ENCODE measurements at places on chromosomes 1 and 21.

GRCh38 chr21:22575165-22575584 lies 1577.0 kb downstream of the NCAM2 start:
- DNase-seq: peak; percentile 83

GRCh38 chr1:21937372-21938121 lies 437 bp upstream of the HSPG2 start:
- DNase-seq: peak; percentile 71

GRCh38 chr1:176987016-176987415 lies 177.5 kb downstream of the ASTN1 start:
- no peak for DNase-seq

DNA sequence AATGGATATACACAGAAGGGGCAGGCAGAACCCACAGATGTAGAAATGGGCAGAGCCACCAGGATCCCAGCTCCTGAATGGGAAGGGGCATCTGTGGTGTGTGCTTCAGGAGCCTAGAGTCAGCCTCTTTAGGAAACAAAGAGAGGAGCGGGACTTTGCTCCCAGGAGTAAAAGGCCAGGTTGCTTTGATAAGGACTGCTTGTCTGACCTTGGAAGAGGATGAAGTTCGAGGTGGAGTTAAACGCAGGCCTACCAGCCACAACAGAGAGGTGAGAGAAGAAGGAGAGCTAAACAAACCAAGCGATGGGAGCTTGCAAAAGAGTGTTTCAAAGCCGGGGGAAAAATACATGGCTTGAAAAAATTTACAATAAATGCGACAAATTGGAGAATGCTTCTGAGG lies 49.9 kb upstream of the TMPRSS2 start:
- DNase-seq: no peak

- DNase-seq: no peak
Observed at GRCh38 chr1:94715321-94715720, 104.8 kb upstream of the SLC44A3 start.

DNA sequence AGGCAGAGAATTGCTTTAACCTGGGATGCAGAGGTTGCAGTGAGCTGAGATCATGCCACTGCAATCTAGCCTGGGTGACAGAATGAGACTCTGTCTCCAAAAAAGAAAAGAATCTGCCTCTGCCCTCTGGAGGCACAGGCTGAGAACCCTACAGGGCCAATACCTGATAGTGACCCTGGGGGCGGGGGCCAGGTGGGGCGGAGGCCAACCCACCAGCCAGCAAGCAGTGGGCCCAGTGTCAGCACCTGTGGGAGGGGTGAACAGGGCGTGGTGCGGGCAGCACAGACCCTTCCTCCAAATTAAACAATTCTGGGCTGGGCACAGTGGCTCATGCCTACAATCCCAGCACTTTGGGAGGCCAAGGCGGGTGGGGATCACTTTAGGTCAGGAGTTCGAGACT lies 19.0 kb upstream of the PLEKHG5 start:
- DNase-seq: no peak

DNA sequence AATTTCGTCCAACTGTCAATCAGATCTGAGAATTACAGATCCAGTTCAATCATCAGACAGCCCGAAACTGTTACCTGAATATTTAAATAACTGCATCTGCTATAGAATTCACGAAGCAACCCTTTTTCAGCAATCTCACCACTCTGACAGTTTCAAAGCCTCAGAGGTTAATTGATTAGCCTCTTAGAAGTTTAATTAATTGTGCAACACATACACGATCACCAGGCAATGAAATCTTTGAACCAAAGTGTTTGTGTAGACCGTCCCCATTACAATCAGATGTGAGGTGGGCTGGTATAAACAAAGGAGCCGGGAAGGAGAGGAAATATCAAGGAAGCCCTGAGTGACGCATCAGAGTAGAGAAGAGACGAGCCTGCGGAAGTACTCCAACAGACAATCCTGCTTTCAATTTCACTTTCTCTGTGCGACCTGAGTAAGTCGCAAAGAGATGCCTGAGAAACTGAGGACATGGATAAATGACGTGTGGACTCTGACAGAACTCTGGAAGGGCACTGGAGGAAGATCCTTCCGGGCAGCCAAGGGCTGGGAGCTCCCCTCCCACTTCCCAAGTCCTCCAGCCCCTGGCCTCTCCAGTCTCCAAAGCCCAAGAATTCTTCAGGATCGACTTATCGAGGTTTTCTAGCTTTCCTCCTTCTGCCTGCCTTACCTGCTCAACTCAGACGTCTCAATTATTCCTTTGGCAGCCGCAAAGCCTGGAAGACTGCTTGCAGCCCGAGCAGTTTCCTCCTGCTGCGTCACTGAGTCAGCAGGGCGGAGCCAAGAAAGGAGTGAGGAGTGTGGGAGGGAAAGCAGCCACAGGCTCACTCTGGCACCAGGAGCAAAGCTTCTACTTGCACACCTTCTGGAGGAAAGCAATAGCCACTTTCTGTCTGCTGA lies at the start of gene RNASEL:
Gene RNASEL, minus strand, starts transcription at position 757 of the 897 bp plus-strand sequence. CDS start 2,450 bp downstream, outside the sequence.
- no peak for DNase-seq

- no peak for DNase-seq
Observed at GRCh38 chr1:167924543-167925231, 10.8 kb upstream of the ADCY10 start.

- no peak for DNase-seq
Observed at GRCh38 chr21:17390569-17390968, 122.3 kb upstream of the CXADR start.

- DNase-seq: no peak
Observed at GRCh38 chr1:168917796-168918195, 188.7 kb upstream of the ATP1B1 start.

DNA sequence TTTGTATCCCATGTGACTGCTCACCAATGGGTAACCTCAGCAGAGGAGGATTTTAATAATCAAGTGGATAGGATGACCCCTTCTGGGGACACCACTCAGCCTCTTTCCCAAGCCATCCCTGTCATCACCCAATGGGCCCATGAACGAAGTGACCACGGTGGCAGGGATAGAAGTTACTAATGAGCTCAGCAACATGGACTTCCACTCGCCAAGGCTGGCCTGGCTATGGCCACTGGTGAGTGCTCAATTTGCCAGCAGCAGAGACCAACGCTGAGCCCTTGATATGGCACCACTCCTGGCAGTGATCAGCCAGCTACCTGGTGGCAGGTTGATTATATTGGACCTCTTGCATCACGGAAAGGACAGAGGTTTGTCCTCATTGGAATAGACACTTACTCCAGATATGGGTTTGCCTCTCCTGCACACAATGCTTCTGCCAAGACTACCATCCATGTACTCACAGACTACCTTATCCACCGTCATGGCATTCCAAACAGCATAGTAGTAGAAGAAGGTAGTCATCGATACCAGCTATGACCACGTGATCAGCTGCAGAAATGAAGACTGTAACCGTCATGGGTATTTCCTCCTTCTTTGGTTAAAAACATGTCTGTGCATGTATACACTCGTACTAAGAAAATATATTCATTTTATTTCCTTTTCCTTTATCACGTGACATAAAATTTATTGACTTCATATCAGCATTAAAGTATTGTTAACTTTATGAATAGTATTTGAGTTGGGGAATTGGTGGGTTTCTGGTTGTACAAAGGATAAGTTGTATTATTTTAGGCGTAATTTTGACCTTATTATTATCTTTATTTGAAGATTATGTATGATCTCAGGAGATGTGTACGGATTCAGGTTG lies 562.6 kb downstream of the PTPRU start:
- no peak for DNase-seq

DNA sequence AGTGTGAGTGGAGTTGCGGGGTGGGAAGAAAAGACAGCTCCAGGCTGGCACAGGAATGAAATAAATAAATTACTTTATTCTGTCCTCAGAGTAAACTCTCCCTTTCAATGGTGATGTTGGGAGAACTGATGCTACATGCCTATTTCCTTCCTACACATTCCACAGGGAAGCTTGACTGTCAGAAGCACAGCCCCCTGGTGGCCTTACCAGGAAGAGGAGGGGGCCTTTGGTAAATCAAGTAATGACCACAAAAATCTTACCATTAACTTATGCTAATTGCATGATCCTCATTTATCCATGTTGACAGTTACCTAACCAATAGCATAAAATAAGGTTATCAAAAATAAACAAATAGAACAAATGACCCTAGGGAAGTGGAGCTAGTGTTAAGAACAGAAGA lies 605.0 kb upstream of the PKN2 start:
- DNase-seq: no peak

GRCh38 chr1:219533280-219533679 lies 79.6 kb downstream of the ZC3H11B start:
- no peak for DNase-seq

- peak; percentile 36 for DNase-seq
Observed at GRCh38 chr1:8847990-8848389, 30.5 kb downstream of the ENO1 start.

DNA sequence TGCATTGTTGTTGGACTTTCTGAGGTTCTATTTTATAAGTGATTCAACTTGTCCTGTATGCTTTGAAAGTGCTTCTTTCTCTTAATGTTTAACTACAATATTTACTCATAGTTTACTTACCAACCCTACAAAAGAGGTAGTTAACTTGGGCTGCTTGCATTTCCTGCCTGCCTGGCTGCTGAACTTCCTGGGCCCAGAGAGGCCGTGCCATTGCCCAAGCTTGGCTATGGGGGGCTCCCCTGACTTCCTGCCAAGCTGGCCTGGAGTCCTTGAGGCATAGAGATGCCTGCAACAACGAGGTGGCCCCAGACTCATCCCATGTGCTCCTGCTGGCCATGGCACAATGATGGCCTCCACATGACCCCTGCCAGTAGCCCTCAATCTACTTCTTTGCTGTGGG lies 361.6 kb upstream of the PLD5 start:
- DNase-seq: no peak

DNA sequence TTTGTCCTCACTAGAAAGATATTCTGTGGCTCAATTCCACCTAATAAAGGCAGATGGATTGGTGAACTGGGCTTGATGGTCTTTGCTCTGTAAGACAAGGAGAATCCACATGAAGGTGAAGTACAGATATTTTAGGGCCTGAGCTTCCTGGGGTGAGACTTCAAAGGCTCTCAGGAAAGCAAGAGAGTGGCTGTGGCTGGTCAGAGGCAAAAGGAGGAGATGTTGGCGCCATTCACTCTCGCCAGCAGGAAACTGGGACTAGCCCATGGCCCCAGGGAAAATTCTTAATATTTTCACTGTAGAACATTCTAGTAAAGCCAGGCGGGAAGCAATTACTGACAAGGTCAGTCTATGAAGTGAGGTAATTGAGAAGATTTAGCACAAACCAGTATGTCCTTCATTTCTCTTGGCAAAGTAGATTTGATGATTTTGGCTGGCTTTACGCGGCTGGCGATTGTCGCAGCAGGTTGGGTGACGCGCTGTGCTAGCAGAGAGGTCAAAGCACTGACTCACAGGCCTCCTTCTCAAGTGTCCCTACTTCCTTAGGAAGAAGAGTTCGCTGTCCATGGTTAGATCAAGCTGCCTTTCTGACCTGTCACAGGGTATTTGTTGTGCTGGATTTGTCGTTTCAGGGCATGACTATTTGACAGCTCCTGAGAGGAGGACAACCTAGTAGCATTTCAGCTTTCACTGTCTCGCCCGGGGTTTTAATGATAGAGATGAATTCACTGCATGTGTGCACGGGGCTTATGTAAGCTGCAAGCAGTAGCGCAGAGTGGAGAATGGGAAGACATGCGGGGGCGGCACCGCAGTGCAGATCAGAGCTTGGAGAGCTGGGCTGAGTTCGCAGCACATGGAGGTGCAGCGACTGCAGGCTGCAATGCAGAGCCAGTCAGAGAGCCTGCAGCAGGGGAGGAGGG lies 32.7 kb downstream of the XCL1 start:
- DNase-seq: no peak

DNA sequence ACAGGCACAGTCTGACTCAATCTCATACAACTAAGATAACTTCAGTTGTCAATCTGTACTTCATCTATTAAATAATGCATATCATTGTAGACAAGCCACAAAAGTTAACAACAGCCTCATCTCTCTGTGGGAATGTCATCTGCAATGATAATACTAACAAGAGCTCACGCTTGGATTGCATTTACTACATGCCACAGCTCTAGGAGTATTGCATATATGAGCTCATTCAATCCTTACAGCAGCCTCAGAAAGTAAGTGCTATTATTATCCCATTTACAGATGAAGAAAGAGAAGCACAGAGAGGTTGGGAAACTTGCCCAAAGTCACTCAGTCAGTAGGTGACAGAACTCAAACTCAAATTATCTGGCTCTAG lies 105.7 kb upstream of the GUCA2B start:
- DNase-seq: no peak

- no peak for DNase-seq
Observed at GRCh38 chr1:118190561-118190960, 5.5 kb upstream of the SPAG17 start.

DNA sequence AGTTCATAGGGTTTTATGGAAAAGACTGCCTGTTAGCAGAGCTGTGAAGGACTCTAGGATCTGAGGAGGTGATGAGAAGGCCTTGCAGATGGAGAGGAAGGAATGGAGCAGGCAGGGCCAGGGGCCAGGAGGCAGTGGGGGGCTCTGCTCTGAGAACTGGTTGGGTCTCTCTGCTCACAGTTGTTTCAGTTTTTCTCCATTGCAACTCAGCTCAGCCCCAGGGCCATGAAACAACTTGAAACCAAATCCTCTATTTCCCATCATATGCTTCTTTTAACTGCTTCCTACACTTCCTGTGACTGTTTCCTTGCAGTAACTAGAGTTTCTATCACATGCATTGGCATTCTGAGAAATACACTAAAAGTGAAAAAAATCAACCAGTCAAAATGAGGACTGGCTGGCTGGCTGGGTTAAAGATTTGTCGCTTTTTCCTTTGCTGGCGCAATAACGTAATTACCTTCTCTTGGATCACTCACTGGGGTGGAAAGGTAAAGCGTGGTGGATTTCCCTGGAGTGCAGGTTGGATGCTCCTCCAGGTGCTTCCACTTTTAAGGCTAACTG lies 172.0 kb downstream of the CDC7 start:
- DNase-seq: no peak

GRCh38 chr1:192609110-192610079 lies 26.6 kb upstream of the RGS13 start:
- no peak for DNase-seq

- DNase-seq: no peak
Observed at GRCh38 chr21:9763306-9763705, 758.1 kb upstream of the TPTE start.

GRCh38 chr1:93461236-93461635 lies 13.3 kb downstream of the FNBP1L start:
- DNase-seq: no peak

DNA sequence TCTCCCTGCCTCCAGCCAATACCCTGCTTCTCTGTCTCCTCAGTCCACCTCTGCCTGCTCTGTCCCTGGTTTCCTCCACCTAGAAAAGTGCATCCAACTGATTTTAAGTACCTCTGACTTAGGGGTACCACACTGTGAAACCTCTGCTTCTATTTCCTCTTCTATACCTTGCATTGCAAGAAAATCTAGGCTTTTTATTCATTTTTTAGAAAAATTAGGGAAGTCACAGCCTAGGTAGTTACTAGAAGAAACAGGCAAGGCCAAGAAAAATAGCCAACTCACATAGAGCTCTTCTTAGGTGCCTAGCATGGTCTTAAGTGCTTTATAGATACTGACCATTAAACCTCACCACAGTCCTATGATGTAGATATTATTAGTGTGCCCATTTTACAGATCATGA lies 39.1 kb downstream of the HIVEP3 start:
- DNase-seq: no peak

DNA sequence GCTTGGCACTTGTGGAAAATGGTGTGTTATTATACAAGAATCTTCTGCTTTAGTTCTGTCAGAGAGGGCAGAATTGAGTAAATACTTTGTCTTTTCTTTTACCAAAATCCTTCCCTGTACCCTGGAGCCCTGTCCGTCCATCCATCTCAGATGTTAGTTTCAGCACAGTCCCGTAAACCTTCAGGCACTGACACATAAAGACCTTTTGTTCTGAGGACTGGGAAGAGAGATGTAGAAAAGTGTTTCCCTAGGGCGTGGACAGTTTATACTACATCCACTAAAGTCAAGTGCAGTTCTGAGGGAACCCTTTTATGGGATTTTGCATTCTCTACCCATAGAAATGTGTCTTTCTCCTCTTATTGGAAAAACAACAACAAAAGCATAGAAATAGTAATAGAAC lies 162.4 kb downstream of the PDE4B start:
- no peak for DNase-seq

Data from NCI-H1105 treated with DMSO at 0.1 percent for 48 hours (cell line).